IMR-90 (cell line): ENCODE measurements at places on chromosomes 12 and 14. TPM values are rescaled to one million over a fixed set of nuclear protein-coding genes. Genes with fewer than 3 reads are reported as not detected.

GRCh38 chr12:106745181-106745745 lies 29.2 kb upstream of the RIC8B start:
- DNase-seq = no peak

- no peak for DNase-seq
Observed at GRCh38 chr12:86911973-86912372, 655.8 kb upstream of the MGAT4C start.

The FOXM1 gene
- total RNA-seq = 14.9 and 16.9 TPM in 2 replicates

DNA sequence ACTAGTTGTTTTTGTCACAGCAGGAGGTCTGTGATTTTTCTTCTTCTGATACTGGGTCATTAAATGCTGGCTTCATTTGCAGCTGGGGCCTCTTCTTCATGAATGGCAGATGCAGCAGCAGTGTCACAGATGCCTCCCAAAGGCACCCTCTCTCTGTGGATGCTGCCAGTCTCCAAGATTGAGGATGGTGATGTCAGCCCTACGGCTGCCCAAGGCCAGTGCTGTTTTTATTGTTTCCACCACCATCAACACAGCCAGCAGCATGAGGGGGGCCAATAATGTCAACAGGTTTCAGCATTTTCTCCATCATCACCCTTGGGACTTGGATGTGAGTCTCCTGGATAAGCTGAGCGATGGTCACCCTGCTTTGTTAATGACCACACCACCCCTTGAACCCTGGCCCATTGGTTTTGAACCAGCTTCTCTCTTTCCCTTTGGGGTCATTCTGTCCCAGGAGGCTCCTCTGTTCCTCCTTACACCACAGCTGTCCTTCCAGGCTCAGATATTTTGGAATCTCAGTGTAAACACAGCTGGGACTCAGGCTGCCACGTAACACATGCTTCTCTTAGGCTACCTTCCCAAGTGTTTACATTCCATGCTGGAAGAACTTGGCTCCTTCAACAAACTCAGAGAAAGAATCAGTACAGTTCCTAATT lies 151.7 kb upstream of the DDHD1 start:
- DNase-seq = peak; percentile 86

DNA sequence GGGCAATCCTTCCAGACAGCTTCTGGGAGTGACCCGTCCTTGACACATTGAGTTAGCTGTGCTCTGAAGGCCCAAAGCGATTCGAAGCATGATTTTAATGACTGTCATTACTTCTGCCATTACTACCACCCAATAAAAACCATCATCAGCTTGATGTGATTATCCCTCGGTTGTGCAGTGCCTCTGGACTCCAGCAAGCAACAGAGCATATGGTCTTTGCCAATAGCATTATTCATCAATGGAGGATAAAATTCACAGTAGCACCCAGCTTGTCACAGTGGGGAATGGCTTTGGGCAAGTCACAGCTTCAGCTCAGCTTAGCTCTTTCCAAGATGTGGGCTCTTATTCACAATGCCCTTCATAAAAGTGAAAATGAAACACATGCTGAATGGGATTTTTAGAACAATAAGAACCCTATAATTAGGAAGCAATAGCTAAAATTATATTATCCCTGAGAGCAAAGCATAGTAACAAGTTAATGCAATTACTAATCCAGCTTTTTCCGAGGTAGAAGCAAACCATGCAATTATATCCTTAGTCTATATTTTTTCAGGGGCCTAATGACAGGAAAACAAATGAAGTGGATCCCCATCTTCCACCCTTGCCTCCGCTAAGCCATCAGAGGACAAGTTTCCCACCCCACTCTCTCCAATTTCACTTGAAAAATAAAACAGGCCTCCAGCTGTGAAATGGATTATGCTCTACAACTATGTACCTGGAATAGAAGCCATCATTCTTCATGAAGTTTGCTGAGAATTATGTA lies 163.0 kb upstream of the EEA1 start:
- DNase-seq = no peak

DNA sequence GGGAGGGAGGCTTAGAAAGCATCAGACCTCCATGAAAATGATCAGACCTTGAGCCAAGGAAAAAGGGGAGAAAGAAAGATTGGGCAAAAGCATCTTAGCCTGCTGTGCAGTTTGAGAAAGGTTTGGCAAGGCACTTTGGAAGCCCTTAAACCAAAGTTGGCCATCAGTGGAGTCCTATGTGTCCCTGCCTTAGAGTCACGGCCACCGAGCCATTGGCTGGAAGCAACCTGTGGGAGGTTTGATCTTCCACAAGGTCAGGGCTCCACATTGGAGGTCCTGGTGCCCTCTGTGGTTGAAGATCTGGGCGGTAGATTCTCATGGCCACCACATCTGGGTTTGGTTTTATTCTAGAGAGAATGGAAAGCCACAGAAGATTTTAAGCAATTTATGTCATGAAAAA lies 44.4 kb downstream of the SRRM4 start:
- DNase-seq = no peak

The STAT2 gene
- total RNA-seq = 125 and 182 TPM in 2 replicates

The CCDC197 gene
- total RNA-seq = not detected in 2 replicates

- DNase-seq = no peak
Observed at GRCh38 chr12:109752117-109753053, 38.8 kb downstream of the FAM222A start.
